Suppressor macrophage treated with lipopolysaccharide for 4 hours (primary cell): ENCODE measurements at places on chromosomes 1 and 21.

GRCh38 chr1:211944733-211945500 is 90.4 kb downstream of the INTS7 start:
- DNase-seq, result no peak

DNA sequence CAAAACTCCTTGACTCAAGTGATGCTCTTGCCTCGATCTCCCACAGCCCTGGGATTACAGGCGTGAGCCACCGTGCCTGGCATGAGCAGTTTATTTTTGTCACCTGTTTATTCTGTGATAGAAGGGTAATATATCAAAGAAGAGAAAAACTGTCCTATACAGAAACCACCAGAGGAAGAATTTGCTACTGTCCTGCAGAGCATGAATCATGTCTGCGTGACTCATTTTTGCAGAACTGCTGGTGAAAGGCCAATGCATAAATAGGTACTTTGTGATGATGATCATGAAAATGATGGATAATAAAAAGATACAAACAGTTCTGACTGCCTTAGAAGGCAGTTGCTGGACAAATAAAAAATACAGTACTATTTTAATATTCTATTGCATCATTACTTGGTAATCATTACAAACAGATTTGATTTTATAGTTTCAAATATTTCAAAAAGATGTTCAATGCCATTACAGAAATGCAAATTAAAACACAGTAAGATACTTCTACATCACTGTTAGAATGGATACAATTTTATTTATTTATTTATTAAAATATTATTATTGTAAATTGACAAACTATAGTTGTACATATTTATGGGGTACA is 26.5 kb downstream of the RIPPLY3 start:
- peak; percentile 14 for DNase-seq

DNA sequence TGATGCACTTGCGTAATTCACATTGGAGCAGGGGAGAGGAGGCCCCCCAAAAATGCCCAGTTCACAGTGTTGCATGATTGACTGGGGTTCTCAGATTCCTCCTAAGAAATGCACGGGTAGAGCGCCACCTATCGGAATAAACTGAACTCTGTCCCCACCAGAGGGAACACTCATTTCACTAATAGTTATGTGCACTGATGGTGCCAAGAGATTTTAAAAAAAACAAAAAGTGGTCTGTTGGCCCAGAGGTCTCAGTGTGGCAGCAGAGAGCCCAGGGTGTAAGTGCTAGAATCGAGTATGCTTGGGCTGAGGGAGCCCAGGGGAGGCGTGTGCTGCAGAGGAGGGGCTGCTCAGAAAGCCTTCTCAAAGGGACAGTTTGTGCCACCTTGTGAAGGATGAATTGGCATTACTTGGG is 6.9 kb downstream of the PINK1 start:
- peak; percentile 77 for DNase-seq

DNA sequence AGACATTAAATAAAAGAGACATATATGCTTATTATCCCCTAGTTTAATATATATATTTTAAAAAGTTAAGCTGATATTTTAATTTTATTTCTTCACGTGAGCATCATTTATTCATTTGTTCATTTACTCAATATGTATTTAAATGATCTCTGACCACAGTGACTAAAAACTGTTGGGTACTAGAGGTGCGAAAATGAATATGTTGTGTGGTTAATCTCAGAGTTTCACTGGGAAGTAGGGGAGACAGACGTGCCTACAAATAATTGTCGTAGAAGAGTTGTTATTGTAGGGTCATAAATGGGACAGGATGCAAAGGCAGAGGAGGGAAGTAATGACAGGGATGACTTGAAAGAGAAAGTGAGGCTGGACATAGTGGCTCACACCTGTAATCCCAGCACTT is 213.0 kb upstream of the CACYBP start:
- no peak for DNase-seq

DNA sequence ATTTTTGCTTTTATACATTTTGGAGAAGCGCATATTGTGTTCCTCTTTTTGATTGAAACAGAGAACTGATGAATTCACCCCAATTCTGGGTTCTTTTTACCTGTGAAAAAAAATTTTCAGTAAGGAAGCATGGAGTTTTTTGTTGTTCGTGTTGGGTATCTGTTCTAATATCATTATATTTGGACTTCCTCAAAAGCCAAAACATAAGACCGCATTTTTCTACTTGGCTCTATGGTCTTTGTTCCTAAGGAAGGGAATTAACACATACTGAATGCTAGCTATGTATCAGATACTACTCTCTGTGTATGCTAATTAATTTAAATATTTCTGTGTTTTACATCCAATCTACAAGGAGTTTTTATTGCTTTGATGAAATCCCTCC is 12.9 kb downstream of the EPB41 start:
- no peak for DNase-seq

DNA sequence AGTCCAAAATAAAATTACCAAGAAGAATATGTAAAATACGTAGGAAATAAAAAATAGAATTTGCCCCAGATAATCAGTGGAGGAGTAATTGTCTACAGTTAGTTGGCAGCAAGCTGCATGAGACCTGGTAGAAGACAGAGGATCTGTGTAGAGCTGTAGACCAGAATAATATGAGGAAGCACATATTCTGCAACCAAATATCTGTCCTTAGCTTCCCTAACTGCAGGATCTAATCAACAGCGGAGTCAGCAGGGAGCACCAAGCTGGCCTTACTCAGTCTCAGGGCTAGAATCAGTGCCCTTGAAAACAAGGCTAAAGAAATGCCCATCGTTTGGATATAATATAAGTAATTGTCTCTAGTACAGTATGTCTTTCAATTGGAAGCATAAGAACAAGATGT is 6.1 kb upstream of the GCSAML start:
- no peak for DNase-seq

DNA sequence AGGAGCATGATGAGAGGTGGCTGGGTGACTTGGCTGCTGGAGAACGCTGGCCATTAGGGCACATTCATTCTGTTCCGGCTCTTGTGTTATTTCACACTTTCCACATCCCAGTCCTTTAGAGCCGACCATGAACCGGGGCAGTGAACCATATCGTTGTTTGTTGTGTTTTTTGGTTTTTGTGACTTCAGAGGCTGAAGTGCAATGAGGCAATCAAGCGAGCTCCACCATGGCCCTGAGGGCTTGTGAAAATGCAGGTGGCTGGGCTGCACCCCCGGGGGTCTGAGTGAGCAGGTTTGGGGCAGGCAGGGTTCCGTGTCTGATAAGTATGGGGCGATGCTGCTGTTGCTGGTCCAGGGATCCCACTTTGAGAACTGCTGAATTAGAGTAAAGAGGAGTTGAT is 23.7 kb downstream of the ABCG1 start:
- DNase-seq, result no peak

DNA sequence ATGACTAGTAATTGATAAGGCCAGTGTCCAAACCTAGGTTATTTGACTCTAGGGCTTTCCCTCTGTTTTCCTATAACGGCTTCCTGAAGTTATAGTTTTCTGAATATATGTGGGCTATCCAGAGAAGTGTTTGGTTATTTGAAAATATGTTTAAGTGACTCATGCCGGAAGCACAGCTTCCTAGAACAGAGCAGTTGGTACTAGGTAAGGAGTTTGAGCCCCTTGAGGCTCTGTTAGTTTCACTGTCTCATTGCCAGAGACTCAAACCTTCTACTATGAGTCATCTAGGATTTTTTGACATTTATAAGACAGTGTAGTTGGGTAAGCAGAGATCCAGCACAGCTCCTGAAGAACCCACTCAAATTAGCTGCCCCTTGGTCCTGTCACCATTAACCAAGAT is 27.1 kb upstream of the LEPR start:
- DNase-seq, result peak; percentile 9

GRCh38 chr1:45007311-45007710 is 3.8 kb downstream of the HECTD3 start:
- DNase-seq, result no peak

GRCh38 chr1:18011703-18012102 is 95.9 kb upstream of the IGSF21 start:
- no peak for DNase-seq

DNA sequence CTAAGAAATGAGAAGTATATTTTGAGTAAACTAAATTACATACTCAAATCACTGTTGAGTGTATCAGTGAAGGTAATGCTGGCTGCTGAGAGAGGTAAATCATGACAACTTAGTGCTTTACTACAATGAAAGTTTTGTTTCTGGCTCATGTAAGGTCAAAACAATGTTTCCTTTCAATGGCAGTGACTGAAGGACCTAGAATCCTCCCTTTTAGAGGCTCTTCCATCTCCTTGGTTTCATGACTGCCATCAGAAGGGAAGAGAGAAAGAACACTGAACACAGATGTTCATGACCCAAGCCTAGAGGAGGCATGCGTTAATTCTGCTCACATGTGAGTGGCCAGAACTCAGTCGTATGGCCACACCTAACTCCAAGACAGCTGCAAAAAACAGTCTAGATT is 130.6 kb downstream of the AKT3 start:
- DNase-seq, result no peak

DNA sequence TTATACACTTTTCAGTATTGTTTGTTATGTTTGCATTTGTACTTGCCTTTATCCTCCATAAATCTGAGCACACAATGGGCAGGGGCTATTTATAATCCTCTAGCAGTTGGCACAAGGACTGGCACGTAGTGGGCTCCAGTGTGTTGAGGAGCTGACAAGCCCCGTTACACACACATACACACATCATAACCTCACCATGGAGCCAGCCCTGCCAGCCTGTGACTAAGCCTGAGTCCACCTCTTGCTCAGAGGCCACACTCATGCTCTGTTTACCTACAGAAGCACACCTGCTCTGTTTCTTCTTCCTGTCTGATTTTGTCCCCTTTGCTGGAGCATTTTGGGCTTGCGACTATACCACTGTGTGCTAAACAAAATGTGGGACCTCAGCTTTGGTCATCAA is 64.5 kb upstream of the SPATA6 start:
- DNase-seq, result no peak

DNA sequence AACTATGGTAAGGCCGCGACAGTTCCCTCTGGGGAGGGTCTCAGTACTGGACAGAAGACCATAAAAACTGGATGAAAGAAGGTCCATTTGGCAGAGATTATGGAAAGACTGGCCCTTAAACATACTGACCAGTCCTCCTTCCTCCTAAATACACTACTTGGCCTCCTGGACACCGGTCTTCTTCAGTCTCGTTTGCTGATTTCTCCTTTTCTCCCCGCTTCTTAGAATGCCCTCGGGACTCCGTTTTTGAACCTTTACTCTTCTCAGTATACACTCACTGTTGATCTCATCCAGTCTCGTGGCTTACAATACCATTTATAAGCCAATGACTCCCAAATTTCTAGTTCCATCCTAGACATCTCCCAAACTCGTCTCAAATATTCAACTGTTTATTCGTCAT is 694 bp upstream of the MRPL9 start:
- no peak for DNase-seq

DNA sequence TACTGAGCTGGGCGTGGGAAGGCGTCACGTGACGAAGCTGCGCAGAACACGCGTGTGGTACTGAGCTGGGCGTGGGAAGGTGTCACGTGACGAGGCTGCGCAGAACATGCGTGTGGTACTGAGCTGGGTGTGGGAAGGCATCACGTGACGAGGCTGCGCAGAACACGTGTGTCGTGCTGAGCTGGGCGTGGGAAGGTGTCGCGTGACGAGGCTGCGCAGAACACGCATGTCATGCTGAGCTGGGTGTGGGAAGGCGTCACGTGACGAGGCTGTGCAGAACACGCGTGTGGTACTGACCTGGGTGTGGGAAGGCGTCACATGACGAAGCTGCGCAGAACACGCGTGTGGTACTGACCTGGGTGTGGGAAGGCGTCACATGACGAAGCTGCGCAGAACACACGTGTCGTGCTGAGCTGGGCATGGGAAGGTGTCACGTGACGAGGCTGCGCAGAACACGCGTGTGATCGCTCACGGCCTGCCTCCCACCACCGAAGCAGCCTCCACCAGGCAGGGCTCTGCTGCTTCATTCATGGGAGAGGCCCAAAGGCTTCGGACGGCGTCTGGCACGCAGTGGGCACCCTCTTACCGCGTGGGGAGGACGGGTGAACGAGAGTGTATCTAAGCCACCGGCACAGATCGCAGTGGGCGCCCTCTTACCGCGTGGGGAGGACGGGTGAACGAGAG is 24.0 kb downstream of the CFAP74 start:
- no peak for DNase-seq

DNA sequence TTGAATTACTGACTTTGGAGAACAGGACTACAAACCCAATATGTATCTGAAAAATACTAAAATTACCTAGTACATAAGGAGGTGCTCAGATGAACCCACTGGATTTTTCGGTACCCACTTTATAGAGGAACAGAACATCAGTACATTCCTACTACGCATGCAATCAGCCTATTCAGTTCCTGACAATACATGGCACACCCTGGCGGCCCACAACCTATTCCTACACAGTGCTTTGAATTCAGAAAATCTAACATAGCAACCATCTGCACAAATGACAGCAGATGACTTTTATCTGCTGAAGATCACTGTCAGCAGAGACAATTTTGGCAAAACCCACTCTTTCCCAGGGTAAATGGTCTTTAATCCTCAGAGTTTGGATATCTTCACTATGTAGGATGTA is 257.1 kb upstream of the GREM2 start:
- DNase-seq, result no peak

DNA sequence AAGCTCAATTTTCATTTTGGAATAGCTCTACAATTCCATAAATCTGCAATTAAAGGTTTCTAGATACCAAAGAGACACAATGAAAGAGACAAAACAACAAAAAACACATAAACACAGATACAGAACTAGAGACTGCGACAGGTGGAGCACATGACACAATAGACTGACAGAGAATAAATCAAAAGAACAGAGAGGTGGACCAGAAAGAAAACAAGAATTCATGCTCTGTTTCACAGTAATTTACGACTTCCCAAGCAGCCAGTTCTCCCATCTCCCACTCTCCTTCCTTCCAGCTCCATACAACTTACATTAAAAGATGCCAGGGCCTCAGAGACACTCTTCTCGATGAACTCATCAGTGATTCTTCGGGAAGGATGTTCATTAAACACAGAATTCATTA is 15.1 kb upstream of the RBM8A start:
- no peak for DNase-seq

- no peak for DNase-seq
These were observed 52.1 kb upstream of the LGALS8 start for GRCh38 chr1:236471653-236472052.
